ENCODE measurements at places on chromosomes 5 and 9.

DNA sequence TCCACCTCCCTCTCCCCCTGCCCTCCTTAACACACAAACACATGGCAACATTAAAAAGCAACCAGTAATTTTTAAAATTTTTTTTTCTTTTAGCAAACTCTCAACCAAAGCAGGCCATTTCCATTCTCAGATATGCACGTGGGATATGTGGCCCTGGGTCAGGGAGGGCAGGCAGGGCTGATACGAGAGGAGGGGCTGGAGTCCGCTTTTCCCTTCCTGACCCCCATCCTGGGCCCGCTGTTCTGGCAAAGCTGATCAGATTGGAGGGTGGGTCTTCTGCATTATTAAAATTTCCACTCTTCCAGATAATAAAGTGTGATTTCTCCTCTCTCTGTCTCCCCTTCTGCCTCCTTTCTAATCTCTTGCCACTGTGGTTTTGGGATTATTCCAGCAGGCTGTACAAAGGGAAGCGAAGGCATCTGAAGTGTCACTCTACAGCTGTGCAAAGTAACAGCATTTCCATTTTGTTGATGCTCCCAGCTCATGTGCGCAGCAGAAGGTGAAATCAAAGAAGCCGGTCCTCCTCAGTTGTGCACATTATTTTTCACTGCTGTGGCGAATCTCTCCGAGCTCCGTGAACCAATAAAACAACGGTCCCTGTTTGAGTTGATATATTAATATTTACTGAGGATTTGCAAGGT is 12.0 kb downstream of the IRX1 start:
- DNase-seq = no peak

GRCh38 chr9:77708064-77708815 is 60.1 kb upstream of the GNA14 start:
- DNase-seq = no peak

DNA sequence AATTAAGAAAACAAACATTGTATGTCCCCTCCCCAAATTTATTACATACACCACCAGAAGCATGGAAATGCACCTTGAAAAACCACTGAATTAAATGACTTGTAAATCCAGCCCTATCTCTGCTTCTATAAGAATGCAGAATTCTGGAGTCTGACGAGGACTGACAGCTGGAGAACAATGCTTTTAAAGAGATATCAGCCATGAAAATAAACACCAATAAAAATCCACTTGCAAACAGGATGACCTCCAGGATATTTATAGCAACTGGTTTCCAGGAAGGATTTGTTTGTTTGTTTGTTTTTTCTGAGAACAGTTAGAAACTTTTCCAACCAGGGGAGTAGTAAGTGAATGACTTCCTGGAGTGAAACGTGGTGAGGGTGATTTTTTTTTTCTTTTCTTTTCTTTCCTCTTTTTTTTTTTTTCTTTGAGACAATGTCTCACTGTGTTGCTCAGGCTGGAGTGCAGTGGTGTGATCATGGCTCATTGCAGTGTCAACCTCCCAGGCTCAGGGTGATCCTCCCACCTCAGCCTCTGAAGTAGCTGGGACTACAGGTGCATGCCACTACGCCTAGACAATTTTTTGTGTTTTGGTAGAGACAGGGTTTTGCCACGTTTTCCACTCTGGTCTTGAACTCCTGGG is 38.7 kb upstream of the SLC36A1 start:
- DNase-seq = no peak

GRCh38 chr5:144289277-144289676 is 118.6 kb downstream of the KCTD16 start:
- no peak for DNase-seq

GRCh38 chr5:177040814-177041420 is 18.4 kb downstream of the ZNF346 start:
- DNase-seq = no peak

GRCh38 chr5:35159370-35159742 is 70.9 kb downstream of the PRLR start:
- no peak for DNase-seq

GRCh38 chr5:177468685-177469628 is 4.5 kb downstream of the DBN1 start:
- DNase-seq = no peak

DNA sequence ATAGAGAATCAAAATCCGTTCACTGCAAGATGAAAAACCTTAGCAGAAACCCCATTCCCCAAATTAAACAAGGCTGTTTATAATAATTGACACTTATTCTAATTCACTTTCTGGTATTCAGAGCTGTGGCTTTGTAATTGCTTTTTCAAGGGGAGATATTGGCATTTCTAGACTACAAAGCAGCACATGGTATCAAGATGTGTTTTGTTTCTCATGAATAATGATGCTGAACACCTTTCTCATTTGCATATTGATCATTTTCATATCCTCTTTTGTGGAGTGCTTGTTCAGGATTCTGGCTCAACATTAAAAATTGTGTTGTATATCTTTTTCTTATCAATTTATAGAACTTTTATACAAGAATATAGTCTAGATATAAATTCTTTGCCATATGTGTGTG is 22.4 kb upstream of the ANKRD55 start:
- DNase-seq = no peak

- no peak for DNase-seq
Observed at GRCh38 chr5:17042041-17042440, 106.0 kb upstream of the MYO10 start.

DNA sequence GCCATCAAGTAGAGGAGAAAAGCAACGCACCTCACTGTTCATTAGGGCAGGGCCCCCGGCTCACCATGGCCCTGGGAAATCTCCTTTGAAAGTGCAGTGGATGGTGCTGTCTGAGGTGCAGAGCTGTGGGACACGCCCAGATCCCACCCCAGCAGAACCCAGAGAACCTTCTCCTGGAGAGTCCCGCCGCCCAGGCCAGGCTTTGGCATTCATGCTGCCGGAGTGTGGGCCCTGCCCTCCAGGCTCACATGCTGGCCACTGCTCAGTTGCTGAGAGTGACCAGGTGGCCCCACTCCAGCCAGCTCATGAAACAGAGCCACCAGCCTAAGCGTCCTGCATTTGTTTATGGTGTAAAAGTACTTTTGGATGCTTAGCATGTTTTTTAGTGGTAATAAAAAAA is 23.8 kb upstream of the LRRC14B start:
- no peak for DNase-seq

GRCh38 chr5:2818936-2819335 is 67.5 kb upstream of the IRX2 start:
- DNase-seq = no peak

DNA sequence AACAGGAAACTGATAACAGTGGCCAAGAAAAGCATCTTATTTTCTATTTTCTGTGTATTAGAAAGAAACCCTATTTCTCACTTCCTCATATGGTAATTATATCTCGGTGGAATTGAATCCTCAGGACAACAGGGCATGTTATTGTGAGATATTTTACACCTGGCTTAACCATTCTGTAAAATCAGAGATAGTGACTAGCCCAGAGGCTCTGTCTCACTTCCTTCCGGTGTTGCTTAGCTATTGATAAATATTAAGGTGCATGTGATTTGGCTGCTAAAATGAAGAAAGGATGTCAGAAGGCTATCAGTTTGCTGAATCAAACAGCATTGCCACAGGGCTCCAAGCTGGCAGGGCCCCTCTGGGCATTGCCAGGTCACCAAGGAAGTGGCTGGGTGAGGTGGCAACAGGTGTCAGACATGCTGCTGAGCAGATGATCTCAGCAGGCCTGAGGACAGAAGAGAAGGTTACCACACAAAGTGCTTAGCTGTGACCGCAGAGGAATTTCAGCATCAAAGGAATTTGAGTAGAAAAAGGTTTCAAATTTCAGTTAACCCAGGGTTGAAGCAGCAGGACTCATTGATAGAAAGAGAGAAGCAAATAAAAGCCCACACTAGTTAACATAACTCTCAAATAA is 330.7 kb downstream of the PDE4D start:
- DNase-seq = no peak

All from tibial nerve (tissue), 4 donors.